ENCODE measurements at places on chromosomes 1 and 21.

- no peak for DNase-seq
These were observed 808.6 kb downstream of the USP25 start for GRCh38 chr21:16538405-16538804.

GRCh38 chr1:231806623-231807495 is 180.3 kb downstream of the DISC1 start:
- DNase-seq: peak; percentile 19

GRCh38 chr21:45505416-45506021 is 36.7 kb downstream of the SLC19A1 start:
- DNase-seq: no peak

GRCh38 chr1:36067871-36068270 is 16.0 kb upstream of the TEKT2 start:
- no peak for DNase-seq

GRCh38 chr1:90708826-90709225 is 8.3 kb downstream of the BARHL2 start:
- no peak for DNase-seq

DNA sequence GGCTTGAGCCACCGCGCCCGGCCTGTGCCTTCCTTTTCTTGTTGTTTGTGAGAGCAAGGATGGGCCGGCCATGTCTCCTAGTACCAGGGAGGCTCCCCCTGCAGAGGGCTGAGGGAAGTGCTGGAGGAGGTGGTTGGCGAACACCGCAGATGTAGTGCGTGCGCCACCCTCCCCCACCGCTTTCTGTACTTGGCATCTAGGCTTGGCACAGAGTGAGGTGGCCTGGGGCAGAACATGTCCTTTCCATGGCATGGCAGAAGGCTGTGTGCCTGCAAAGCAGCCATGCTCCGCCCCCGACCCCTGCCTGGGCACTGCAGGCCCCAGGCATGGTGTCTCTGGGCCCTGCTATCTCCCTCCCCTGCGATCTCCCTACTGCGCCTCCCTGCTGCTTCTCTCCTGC is 30.7 kb downstream of the ALPL start:
- no peak for DNase-seq

GRCh38 chr1:210440081-210440480 is 111.4 kb downstream of the HHAT start:
- DNase-seq: no peak

DNA sequence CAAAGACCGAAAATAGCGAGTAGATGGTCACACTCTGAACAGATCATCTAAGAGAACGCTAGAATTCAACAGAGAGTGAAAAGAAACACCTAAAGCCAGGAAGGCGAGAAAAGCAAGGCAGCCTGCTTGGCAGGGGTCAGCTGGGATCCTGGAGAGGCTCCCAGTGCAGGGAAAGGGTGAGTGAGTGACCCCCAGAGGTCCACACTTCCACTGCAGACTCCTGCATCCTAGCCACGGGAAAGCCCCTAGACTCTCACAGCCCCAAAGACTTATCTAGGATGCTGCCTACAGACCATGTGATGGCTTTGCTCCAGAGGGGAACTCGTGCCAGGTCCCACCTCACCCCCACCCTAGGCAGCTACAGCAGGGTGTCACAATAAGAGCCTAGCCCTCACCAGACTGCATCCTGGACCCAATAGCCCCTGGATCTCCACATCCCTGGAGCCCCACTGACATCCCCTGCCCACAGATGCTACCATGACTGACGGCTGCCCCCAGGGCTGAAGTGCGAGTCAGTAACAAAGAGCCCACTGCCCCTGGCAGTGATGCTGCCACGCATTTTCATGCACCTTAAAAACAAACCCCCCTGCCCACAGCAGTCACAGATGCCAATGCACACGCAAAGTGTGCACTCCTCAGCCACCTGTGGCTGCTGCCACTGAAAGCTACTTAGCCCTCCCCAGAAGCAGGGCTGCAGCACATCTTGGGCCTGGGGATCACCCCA is 62.2 kb downstream of the PSMG1 start:
- DNase-seq: no peak

- no peak for DNase-seq
These were observed 197.3 kb downstream of the RYR2 start for GRCh38 chr1:237239248-237239647.

- no peak for DNase-seq
These were observed 11.8 kb upstream of the SFN start for GRCh38 chr1:26851106-26851684.

GRCh38 chr1:226268421-226269124 is 40.4 kb downstream of the LIN9 start:
- DNase-seq: no peak

- DNase-seq: no peak
These were observed 84.5 kb downstream of the COLGALT2 start for GRCh38 chr1:183953031-183953430.

- no peak for DNase-seq
These were observed 4.7 kb downstream of the RPS6KC1 start for GRCh38 chr1:213055767-213056166.

DNA sequence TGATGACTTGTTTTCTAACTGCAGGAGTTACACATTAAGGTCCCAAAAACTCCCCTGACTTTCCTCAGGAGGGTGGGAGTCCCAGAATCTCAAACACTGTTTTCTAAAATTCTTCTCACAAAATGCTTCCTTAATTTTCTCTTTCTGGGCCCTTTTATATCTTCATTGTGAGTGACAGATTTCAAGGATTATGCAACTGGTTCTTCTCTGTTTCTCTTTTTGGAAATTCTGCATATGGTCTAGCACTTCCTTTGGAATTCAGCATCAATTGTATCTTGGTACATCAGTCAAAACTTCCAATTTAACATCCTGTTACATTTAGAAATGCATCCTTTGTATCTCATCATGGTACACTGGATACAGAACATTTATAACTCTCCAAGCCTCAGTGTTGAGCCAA is 59.7 kb downstream of the LMO4 start:
- no peak for DNase-seq

DNA sequence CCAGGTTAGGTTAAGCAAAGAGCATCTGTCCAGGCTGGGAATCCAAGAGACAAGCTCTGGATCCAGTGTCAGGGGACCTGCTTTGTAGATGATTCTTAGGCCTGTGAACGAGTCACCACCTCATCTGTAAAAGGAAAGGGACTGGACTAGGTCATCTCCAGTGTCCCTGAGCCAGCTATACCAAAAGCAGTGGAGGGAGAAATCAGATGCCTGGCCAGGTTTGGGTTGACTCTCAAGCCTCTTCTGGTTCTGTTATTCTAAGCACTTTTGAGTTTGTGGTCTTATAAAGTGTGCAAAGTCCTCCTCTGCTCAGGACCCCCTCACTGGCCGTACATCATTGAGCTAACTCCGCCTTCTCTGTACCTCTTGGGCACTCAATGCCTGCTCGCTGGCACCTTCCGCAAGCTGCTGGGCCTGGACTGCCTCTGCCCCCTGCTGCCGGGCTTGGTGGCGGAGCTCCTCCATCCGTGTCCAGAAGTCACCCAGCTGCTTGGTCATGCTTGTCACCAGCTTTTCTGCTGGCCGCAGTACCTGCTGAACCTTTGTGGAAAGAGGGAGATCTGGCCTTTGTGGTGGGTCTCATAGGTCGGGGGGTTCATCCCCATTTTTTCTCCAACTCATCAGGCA is 33.6 kb downstream of the CAMK1G start:
- DNase-seq: no peak

DNA sequence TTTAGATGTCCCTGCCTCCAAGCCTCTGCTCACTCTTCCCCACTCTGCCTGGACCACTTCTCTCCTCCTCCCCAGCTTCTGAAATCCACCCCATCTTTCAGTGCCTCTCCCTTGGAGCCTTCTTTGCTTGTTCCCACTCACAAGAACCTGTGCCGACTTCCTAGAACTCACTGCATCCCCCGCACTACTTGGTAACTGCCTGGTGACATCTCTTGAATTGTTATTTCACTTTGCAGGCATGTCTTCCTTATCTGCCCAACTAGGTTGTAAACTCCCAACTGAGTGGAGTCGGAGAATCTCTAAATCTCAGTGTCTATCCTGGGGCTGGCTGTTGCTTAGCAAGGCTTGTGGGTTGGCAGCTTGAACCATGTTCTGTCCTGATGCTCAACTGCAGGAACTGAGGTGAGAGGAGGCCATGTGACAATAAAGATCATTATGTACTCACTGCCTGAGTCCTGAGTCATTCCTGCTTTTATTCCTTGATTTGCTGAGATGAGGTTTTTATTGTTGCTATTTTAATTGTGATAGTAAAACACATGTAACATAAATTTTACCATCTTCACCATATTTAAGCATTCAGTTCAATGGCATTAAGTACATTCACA is 3.9 kb downstream of the KPRP start:
- no peak for DNase-seq
